ENCODE measurements at places on chromosomes 13 and 19. TPM values are rescaled to one million over a fixed set of nuclear protein-coding genes. Genes with fewer than 3 reads are reported as not detected.

SLC8A2 gene
- not detected for total RNA-seq

SMIM44 gene
- not detected for total RNA-seq

SLC39A3 gene
- 56.8 TPM for total RNA-seq

ZFP28 gene
- total RNA-seq, result 6.8 TPM

C1QTNF9 gene
- total RNA-seq, result not detected

SYT3 gene
- not detected for total RNA-seq

Measured in hair follicular keratinocyte (primary cell).